Right renal pelvis (tissue), 4 donors: ENCODE measurements at places on chromosomes 16 and 17.

- DNase-seq: no peak
Measured at GRCh38 chr16:81410643-81411293, 33.8 kb upstream of the CMIP start.

DNA sequence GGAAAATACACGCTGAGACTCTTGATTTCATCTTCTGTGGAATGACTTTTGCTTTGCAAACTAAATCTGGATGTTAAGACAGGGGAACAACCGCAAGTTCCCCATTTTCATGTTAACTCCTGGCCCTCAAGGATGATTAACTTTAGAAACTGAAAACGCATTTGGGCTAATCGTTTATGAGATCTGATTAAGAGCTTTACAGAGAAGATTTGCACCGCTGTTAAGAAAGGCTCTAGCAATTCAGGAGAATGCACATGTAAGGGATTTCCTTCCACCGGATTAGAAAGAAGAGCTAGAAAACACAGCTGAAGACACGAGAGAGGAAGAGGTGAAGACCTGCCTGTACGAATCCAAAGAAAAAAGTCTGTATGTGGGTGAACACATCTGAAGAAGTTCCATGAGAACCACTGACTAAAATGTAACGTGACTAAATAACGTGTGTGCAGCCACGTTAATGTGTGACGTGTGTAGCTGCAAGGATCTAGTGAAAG, 106.4 kb downstream of the YPEL2 start:
- no peak for DNase-seq

- no peak for DNase-seq
Measured at GRCh38 chr16:30430428-30430970, 669 bp upstream of the DCTPP1 start.

- DNase-seq: no peak
Measured at GRCh38 chr17:76384222-76384986, at the start of gene SPHK1. TSS of gene SPHK1 (plus strand) at chr17:76384609. CDS start at chr17:76385645, 1,036 bp downstream.

GRCh38 chr17:1626333-1626732, 2.3 kb downstream of the SLC43A2 start:
- DNase-seq: no peak

- no peak for DNase-seq
Measured at GRCh38 chr17:74478420-74479100, 12.1 kb downstream of the CD300A start.

DNA sequence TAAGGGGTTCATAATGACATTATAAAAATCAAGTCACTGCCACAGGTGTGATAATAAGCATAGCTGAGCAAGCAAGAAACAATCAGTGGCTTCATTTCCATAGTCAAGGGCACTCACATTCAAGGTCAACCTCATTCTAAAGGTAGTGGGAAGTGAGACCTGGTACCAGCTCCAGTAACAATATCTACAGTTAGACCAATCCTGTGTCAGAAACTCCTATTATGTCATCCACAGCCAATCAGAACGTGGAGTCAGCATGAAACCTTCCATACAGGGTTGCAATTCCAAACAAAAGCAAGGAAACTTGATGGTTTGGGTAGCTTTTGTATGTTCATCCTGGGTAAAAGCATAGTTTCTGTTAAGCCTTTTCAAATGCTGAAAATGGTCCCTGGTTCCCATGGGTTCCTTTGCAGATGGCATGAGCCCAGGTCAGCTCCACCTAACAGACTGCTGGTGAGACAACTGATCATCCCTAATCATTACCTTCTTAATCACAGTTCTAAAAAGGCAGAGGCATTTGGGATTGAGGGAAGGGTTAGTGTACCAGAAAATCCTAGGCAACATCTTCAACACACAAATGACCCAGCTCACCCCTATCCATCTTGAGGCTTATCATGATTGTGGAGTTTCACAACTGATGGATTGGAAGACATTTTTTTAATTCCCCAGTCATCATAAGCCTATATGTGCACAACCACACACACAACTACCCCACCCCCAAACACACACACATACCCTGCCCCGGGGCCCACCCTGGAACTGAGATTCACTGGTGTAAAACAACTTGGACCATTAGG, 30.4 kb downstream of the TEX2 start:
- DNase-seq: no peak

- no peak for DNase-seq
Measured at GRCh38 chr17:81256616-81257015, 17.5 kb downstream of the NDUFAF8 start.

GRCh38 chr17:72556944-72557826, 436.4 kb downstream of the SOX9 start:
- no peak for DNase-seq

DNA sequence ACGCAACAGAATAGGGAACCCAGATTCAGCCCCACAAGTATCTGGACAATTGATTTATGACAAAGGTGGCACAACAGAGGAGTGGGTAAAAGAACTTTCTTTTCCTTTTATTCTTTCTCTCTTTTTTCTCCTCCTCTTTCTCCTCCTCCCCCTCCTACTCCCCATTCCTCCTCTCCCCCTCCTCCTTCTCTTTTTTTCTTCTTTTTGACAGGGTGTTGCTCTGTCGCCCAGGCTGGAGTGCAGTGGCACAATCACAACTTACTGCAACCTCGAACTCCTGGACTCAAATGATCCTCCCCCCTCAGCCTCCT, 16.1 kb downstream of the GNGT2 start:
- DNase-seq: no peak
